ENCODE measurements at places on chromosomes 7 and 10. TPM values are rescaled to one million over a fixed set of nuclear protein-coding genes. Genes with fewer than 3 reads are reported as not detected.
A peak's percentile ranks its signal among the peaks of the same experiment; 100 is the strongest.

The WAPL gene
- total RNA-seq: 35.4 TPM

The GOLGA7B gene
- 0.93 TPM for total RNA-seq

The FAM221A gene
- total RNA-seq: 1.5 TPM

The IPMK gene
- total RNA-seq: 6.5 TPM

The CALY gene
- total RNA-seq: not detected

DNA sequence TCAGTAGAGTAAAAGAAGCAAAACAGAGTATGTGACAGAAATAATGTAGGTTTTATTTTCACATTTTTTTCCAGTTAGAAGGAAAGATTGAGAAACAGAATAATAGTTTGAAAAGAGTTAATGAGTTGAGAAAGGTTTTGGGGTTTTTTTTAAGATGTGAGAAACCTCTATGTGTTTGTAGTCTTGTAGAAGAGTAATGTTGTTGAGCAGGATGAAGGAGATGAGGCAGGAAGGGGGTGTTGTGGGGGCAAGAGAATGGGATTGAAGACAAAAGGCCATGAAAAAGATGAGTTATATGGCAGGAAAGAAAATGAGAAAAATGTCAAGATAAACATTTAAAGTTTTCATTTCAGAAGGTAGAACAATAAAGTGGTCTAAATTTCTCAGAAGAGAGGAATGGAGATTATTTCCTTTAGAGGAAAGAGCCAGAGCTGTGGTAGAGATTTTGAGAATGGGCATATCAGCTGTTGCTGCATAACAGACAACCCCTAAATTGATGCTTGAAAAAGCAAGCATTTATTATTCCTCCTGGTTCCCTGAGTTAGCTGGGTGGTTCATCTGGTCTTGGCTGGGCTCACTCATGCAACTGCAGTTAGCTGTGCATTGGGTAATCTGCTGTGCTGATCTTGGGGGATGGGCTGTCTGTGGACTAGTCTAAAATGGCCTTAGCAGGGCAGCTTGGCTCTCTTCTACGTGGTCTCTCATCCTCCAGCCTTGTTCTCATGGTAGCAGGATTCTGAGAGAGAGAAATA, 27.1 kb downstream of the PCGF5 start:
- DNase-seq: no peak

GRCh38 chr10:9515922-9516321, 1461.4 kb downstream of the GATA3 start:
- DNase-seq: no peak

- no peak for DNase-seq
Measured at GRCh38 chr7:25583621-25584020, 355.3 kb upstream of the NPVF start.

DNA sequence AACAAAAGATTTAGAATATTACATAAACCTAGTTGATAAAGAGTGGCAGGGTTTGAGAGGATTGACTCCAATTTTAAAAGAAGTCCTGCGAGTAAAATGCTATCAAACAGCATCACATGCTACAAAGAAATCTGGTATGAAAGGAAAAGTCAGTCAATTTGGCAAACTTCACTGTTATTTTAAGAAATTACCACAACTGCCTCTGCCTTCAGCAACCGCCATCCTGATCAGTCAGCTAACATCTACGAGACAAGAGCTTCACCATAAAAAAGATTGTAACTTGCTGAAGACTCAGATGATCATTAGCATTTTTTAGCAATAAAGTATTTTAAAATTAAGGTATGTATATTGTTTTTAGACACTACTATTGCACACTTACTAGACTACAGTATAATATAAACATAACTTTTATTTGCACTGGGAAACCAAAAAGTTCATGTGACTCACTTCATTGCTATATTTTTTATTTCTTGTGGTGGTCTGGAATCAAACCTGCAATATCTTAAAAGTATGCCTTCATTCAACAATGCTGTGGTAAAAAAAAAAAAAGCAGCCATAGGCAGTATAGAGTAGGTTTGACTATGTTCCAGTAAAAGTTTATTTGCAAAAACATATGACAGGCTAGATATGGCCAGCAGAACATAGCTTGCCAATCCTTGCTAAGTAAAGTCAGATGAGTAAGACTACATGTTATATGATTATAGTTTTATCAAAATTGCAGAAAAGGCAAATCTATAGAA, 74.4 kb downstream of the GLCCI1 start:
- DNase-seq: no peak

DNA sequence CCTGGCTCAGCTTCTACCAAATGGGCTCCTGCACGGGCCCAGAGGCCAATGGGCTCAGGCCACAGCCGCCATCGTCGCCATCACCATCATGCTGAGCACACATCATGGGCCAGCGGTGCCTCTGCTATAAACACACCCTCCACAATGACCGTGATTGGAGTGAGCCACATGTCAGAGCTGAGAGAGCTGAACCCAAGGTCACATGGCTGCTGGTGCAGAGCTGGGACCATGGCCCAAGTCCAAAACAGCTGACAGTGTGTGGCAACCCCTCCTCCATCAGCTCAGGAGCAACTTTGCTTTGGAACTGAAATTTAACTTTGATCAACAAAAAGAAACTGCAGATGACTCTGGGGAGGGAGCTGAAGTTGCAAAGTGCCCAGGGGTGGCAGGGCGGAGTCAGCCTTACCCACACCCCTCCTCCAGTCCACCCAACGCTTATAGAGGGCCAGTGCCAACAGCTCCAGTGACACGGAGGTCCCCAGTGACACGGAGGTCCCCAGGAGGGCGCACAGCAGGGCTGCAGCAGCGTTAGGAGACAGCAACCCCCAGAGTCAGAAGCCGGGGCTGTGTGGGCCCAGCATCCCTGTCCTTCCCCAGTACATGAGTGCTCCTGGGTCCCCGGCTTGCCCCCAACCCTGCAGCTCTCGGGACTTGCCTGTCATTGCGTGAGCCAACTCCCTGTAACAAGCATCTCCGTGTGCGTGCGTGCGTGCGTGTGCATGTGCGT, 249.6 kb downstream of the ELFN1 start:
- no peak for DNase-seq

DNA sequence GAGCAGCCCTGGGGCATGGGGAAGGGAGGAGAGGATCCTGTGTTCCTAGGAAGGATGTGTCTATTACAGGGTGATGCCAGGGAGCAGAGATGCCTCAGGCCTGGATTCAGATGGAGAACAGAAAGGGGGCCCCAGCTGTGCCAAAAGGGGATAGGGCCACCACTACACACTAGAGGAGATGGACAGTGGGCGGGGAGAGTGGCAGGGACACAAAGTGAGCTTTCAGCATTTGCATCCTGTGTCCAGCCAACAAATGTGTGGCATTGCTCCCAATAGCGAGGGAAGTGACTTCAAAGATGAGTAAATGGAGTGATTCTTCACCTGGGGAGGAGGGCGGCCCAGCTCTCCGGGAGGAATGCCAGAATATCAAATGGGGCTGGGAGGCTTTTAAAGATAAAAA, 64.9 kb upstream of the WAPL start:
- DNase-seq: no peak

- DNase-seq: no peak
Measured at GRCh38 chr7:134101716-134102115, 25.4 kb upstream of the LRGUK start.

DNA sequence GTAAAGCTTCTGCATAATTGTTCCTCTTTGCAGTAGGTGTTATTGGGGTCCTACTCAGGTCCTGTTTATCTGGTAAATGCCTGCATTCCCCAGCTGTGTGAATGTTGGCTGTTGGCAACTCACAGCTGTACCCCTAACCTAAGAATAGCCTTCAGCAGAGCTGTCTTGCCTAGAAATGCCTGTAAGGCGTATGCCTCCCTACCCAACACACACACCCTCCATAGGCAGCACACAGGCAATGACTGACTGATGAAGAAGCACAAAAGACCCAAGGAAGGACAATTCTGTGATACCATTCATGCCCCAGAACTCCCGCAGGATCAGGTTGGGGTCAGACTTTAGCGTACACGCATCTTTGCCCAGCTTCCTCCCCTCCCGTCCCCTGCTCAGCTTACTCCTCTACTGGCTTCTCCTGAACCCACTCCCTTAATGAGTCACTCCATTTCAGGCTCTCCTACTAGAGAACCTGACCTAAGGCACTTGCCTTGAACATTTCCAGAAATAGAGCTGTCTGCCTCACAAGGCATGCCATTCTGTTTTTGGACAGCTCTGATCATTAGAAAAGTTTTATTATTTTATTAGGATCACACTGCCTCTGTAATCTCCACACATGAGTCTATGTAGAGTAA, 99.2 kb upstream of the PIK3CG start:
- no peak for DNase-seq

GRCh38 chr7:2157473-2158279, 75.1 kb downstream of the MAD1L1 start:
- DNase-seq: peak; percentile 53

GRCh38 chr10:86848747-86849146, 92.3 kb downstream of the BMPR1A start:
- DNase-seq: no peak

DNA sequence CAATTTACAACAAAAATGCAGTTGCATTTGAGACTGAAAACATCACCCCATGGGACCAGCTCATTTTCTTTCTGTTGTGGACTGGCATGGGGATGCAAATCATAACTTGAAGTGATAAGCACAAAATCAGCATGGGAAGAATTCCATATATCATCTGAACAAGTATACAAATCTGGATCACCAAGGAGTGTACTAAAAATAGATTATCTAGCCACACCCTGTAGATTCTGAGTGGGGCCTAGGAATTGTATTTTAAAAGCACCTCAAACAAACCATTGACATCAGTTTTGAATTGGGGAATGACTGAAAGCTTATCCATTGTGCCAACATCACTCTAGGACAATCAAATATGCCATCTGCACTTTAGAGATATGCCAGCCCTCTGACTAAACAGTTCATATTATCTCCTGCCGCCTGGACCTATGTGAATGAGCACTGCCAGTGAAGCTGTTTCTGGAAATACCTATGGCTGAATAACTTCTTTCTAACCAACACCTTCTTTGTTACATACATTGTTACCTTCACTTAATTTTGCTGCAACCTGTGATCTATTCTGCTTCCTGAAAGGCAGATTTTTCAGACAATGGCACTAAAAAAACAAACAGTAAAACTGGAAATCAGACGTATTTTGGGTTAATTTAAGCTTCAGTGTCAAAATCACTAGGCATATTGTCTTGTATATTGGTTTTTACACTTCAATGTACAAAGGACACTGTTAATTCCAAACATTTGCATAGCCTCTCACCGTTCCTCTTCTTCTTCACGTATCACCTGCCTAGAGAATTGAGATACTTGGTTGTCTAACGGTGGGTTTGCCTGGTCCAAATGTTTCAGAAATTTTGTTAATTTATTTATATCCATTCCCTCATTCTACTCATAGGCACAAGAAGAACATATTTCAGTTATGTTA, 42.4 kb upstream of the HGF start:
- no peak for DNase-seq

DNA sequence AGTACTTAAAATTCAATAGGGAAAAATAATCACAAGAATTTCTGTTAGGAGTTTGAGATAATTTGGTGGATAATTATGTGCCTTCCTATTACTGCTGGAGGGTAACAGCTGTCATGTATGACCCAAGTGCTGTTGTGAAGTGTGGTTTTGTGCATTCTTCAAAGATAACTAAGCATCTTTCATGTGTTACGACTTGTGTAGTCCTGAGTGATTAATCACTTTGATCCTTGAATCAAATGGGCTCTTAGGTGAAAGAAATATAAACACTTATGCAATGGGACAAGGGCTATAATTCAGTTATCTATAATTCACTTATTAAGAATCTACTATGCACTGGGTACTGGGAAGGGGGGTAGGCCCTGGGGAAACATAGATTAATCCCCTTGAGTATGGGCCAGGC, 89.0 kb downstream of the CH25H start:
- peak; percentile 74 for DNase-seq

DNA sequence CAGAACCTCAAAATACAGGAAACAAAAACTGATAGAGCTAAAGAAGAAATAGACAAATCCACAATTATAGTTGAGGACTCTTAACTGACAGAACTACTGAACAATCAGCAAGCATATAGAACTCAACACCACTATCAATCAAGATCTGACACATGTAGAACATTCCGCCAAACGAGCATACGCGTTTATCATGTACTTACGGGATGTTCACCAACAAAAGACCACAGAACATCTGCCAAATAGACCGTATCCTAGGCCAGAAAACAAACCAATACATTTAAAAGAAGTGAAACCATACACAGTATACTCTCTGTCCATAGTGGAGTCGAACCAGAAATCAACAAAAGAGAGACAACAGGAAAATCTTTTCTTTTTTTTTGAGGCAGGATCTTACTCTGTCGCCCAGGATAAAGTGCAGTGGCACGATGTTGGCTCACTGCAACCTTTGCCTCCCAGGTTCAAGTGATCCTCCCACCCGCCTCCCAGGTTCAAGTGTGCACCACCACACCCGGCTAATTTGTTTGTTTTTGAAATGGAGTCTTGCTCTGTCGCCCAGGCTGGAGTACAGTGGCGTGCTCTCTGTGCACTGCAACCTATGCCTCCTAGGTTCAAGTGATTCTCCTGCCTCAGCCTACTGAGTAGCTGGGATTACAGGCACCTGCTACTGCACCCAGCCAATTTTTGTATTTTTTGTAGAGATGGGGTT, 5.1 kb downstream of the GNA12 start:
- DNase-seq: no peak

GRCh38 chr7:35761871-35762677, 38.8 kb upstream of the SEPTIN7 start:
- no peak for DNase-seq

DNA sequence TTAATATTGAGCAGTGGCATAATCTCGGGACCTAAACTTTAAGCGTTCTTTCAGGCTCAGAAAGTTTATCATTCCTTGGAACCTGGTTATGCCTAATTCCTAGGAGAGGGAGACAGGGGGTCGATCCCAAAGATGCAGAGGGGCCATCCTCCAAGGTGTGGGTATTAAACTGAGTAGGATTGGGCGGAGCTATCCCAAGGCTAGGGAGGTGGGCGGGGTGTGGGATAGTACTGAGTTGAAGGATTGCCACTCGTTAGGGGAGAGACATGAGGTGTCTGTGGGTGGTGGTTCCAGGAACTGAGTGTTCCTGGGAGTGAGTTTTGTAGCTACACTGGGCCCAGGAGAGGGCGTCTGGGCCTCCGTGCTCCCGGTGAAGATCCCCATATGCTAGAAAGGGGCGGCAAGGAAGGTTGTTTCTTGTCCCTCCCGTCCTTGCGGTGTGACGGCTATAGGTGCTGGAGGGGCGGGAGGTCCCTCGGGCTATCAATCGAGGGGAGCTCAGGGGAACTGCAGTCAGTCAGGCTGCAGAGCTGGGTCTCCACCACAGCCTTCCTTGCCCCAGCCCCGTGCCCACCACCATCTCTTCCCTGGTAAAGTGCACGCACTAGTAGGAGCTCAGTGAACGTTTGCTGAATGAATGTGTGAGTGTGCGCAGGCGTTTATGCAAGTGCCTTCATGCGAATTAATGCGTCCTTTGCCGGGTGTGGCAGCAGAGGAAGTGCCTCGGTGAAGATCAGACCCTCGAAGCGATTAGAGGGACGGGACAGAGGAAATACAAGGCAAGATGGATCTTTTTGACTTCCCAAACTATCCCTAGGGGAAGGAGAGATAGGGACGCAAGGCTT, 3.0 kb upstream of the HMX2 start:
- no peak for DNase-seq

- no peak for DNase-seq
Measured at GRCh38 chr7:120947980-120948379, 2.6 kb upstream of the ING3 start.
